Right renal cortex interstitium (tissue), 3 donors: ENCODE measurements at places on chromosomes 1 and 21. TPM values are rescaled to one million over a fixed set of nuclear protein-coding genes. Genes with fewer than 3 reads are reported as not detected.

DNA sequence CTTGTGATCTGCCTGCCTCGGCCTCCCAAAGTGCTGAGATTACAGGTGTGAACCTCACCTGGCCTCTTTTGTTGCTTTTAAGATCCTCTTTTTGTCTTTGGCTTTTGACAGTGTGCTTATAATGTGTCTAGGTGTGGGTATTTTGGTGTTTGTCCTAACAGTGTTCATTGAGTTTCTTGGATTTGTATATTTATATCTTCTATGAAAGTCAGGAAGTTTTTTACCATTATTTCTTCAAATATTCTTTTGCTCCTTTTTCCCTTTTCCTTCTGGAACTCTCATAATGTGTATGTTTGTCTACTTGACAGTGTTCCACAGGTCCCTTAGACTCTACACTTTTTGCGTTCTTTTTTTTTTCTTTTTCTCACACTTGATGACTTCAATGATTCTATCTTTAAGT, 59.1 kb downstream of the URB2 start:
- DNase-seq = no peak

DNA sequence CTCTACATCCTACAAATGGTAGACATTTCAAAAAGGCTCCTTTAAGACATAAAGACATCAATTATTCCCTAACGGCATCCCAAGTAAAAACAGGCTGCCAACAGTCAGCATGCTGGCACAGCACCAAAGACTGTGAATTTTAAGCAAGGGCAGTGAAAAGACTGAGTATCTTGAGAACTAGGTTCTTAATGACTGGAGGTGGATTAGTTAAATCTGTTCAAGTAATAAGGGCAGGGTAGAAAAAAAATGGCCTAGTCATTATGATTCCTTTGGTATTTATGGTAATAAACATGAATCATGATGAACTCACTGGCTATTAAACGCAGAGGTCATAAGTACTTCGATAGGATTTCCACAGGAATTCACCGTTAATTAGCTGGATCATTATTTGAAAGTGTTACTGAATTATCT, 75.2 kb downstream of the KIFAP3 start:
- no peak for DNase-seq

DPYD gene
- polyA plus RNA-seq = 13.8 TPM

RGS1 gene
- 3.5 TPM for polyA plus RNA-seq

DNA sequence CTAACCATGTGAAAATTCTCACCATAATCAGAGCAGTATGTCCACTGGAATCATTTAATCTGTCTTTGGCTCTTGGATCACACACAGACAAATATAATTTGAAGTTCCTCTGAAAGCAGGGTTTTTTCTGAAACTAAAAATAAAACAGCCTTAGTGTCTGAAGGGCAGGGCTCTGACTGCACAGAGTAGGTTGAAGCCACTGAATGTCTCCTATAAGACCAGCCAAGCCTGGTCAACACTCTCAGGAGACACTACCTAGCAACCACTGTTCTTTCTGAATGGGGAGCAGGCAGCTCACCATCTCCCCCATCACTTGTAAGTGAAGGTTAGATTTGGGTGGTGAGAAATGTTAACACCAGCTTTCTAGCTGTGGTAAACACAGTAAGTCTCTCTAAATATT, 16.1 kb upstream of the TMEM183A start:
- no peak for DNase-seq

GRCh38 chr1:84298684-84299535, 2.6 kb upstream of the SAMD13 start:
- peak; percentile 23 for DNase-seq

DNA sequence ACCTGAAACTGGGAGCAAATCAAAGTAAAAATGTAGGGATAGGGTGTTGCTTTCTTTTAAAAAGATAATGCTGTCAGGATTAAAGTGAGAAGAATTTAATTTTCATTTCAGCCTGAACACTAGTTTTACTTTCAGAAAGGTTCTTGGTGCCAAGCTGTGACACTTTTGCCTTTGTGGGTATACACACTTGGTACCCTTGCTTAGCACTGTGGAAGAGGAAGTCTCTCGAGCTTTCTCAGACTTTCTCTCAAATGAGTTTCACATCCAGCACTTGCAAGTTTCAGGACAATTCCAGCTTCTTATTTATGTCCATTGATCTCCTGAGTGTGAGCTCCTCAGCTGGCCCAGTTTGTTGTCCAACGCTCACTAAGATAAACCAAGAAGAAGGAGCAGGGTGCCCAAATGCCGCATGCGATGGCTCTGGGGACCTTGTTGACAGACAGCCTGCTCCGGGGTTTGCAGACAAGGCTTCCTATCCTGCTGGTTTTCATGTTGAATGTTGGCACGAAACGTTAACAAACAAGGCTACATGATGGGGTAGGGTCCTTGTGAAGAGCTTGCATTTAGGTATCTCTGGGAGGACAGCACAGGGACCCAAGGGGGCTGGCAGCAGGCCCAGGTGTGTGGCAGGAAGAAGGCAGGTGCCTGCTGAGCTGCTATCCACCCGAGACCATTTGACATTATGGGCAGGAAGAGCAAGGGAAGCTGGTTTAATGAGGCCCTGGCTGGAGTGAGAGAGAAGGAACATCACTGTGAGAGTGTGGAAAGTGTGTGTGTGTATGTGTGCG, 79.7 kb downstream of the POFUT2 start:
- no peak for DNase-seq

PLA2G5 gene
- 0.21 TPM for polyA plus RNA-seq

DIO1 gene
- polyA plus RNA-seq = 12.2 TPM

GPR3 gene
- polyA plus RNA-seq = 0.64 TPM

GRCh38 chr21:39648879-39649278, 36.1 kb downstream of the B3GALT5 start:
- DNase-seq = no peak

DNA sequence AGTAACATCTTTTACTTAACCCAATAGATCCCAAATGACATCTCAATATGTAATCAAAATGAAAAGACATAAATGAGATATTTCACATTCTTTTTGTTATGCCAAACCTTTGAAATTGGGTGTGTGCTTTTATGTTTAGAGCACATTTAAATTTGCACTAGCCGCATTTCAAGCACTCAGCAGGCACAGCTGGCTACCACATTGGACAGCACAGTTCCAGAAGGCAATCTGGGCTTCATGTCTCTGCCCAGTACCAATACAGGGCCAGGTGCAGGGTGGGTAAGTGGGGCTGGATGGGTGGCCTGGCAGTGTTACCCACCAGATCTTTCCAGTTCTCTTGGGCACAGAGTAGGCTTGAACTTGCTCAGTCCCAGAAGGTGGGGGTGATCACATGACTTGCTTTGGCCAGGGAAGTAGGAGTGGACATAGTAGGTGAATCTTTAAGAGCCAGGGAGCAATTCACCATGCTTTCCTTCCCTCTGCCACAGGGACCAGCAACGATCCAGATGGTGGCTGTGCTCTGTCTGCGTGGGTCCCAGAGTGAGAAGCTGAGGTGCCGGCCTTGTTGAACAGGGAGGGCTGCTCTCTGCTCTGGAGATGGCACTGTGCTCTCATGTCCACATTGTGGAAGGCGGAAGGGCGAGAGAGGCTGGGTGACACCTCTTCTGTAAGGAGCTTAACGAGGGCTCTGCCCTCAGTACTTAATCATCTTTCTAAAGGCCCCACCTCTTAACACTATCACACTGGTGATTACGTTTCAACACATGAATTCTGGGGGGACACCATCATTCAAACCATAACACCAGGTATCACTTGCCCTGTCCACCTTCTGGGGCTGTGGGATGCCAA, 261.4 kb downstream of the GRIK3 start:
- no peak for DNase-seq

C1orf185 gene
- polyA plus RNA-seq = not detected

PHTF1 gene
- 24.8 TPM for polyA plus RNA-seq

TSACC gene
- 0.69 TPM for polyA plus RNA-seq

MEAF6 gene
- polyA plus RNA-seq = 94.2 TPM

- no peak for DNase-seq
These were observed 73.8 kb upstream of the TMPRSS2 start for GRCh38 chr21:41581592-41582228.

DNA sequence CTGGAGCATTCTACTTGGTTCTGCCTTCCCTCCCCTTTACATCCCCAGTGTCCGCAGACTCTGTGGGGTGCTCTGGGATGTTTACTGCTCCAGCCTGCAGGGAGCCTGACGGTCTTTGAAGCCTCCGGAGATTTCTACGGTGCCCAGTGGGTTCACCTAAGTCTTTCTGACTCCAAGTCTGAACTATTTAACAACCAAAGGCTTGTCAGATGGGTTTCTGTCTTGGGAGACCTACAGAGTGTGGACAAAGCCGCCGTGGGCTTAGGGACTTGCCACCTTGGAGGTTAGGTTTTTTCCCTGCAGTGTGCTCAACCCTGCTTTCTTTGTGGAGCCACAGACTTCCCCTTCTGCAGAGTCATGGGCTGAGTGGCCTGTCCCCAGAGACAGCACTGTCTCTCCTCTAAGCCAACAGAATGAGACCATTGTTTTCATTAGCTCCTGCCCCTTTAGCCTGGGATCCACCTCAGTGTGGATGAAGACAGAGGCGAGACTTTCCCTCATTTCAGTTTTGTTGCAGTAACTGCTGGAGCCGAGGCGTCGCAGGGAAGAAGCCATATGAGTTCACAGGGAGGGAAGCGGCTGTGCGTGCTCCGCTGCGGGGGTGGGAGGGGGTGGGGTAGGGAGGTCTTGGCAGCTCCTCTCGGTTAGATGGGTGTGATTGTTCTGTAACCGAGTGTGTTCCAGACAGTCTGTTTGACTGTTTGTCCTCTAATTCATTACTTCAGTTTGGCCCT, 120.7 kb downstream of the CNIH3 start:
- DNase-seq = no peak

EXTL1 gene
- polyA plus RNA-seq = 1.3 TPM

TNNT2 gene
- 72.2 TPM for polyA plus RNA-seq

GRCh38 chr21:15826147-15826780, 96.5 kb downstream of the USP25 start:
- DNase-seq = no peak

OR2M4 gene
- polyA plus RNA-seq = not detected

FCRL3 gene
- polyA plus RNA-seq = 0.06 TPM

OR6K3 gene
- polyA plus RNA-seq = 0.12 TPM

ZYG11B gene
- 26.4 TPM for polyA plus RNA-seq

KIF17 gene
- 4.9 TPM for polyA plus RNA-seq

NR5A2 gene
- 2.2 TPM for polyA plus RNA-seq
